Inflammatory macrophage (primary cell): ENCODE measurements at places on chromosomes 11 and 22.

DNA sequence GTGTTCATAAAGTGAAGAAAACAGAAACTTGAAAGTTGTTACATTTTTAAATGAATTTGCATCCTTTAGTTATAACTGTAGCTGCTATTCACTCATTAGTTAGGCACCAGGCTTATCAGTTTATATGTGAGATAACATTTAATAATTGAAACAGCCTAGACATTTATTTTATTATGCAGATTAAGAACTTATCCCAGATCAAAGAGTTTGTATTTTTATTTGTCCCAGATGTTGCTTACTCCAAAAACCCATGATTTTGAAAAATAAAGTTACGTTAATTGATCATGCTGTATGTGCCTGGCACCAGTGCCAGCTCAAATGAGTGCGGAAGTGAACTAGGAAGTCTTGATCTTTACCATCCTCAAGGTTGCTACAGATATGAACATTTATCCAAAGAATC lies 172.7 kb upstream of the CARD18 start:
- no peak for DNase-seq

DNA sequence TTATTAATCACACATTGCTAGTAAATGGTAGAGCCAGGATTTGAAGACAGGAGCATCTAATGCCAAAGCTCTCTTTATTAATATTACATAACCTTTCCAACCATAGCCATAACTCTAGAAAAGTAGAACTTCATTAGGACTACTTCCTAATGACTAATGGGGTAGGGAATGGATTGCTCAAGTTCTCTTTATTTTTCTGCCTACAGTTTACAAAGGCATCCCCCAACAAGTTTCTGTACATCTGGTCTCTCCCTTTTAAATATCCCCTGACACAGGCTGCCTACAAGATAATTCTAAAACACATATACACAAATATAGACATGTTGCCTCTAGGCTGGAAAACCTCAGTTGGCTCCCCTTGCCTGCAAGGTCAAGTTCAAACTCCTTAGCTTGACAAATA lies 534.9 kb downstream of the SOX6 start:
- DNase-seq = peak; percentile 39

DNA sequence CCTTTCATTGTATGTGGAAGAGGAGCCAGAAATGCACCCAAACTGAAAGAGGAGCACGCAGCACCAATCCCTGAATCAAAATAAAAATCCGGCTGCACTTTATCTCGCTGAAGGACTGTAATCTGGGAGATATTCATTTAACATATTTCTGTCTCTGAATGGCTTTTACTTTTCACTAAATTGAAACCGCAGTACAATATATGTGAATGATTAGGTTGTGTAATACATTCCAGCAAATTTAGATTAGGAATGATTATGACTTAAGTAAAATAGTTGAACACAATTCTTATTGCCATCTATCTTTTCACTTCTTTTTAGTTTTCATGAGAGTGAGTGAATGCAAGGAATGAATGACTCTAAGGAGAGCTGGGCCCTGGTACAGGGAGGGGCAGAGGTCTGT lies 232.1 kb downstream of the ST3GAL4 start:
- DNase-seq = no peak

- peak; percentile 35 for DNase-seq
These were observed 67.3 kb upstream of the GRK3 start for GRCh38 chr22:25497181-25497641.

DNA sequence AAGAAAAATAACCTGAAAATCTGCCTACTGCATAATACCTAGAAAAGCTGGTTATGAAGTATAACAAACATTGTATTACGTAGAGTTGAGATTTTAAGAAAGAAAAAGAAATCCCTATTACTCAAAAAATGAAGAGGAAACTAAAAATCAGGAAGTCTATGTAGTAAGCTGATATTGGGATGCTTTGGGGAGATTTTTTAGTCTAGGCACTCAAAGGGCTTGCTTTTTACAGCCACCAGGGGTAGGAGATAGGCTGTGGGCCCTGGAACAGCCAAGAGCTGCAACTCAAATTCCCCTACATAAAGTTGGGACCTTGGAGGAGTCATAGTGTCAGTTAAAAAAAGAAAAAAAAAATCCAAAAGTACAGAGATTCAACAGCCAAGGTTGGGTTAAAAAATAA lies 90.4 kb downstream of the RELT start:
- DNase-seq = peak; percentile 67

- DNase-seq = no peak
These were observed 59.2 kb downstream of the ELFN2 start for GRCh38 chr22:37368058-37368457.

GRCh38 chr11:103532133-103532788 lies 423.0 kb downstream of the DYNC2H1 start:
- DNase-seq = no peak

DNA sequence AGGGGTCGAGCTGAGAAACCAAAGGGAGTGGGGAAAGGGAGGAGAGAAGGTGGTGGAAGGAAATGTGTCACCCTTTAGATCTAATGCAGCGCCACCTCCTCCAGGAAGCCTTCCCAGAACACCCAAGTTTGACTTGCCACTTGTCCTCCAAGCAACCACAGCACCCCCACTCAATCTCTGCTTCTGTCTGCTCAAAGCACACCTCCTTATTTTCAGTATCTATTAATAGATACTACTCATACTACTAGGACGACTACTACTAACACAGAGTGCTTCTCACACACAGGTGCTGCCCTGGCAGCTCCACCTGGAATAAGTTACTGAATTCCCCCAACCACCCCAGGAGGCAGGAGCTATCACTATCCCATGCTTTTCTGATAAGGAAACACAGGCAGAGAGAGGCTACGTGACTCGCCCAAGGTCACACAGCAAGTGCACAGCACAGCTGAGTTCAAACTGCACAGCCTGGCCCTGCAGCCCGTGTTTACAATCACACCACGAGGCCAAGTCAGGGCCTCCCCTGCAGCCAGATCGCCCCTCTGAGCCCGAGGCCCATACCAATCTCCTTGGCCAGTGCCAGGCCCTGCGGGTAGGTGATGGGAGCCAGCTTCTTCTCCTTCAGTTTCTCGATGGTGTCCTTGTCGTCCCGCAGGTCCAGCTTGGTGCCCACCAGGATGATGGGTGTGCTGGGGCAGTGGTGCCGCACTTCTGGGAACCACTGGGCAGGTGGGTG lies 13.2 kb downstream of the RAC2 start:
- DNase-seq = no peak

DNA sequence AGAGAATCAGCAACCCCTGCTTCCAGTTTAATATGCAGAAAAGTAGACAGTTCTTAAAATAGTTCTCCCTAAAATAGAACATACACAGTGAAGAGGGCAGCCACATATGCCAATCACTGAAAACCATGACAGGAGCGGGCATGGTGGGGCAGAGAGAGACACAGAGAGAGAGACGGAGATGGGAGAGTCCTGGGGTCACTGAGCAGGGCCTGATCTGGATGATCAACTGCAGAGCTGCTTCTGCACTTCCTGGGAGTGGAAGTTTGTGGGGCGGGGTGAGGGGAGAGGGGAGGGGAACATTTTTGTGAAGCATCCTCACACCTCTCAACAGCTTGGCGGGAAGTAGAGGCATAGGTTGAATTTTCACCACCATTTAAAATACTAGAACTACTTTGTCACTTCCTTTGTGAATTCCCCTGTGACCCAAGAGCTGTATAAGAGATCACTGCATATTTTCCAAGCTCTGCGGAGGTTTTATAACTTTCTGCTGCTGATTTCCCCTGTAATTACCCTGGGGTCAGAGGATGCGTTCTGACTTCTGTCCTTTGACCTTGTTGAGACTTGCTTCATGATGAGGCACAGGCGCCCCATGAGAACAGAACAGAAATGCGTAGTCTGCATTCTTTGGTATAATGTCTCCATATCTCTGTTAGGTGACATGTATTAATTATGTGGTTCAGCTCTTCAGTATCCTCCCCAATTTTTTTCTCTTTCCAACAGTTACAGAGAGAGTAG lies 419.4 kb downstream of the BRD1 start:
- DNase-seq = no peak

GRCh38 chr11:95849087-95849825 lies 59.0 kb downstream of the CEP57 start:
- peak; percentile 62 for DNase-seq

DNA sequence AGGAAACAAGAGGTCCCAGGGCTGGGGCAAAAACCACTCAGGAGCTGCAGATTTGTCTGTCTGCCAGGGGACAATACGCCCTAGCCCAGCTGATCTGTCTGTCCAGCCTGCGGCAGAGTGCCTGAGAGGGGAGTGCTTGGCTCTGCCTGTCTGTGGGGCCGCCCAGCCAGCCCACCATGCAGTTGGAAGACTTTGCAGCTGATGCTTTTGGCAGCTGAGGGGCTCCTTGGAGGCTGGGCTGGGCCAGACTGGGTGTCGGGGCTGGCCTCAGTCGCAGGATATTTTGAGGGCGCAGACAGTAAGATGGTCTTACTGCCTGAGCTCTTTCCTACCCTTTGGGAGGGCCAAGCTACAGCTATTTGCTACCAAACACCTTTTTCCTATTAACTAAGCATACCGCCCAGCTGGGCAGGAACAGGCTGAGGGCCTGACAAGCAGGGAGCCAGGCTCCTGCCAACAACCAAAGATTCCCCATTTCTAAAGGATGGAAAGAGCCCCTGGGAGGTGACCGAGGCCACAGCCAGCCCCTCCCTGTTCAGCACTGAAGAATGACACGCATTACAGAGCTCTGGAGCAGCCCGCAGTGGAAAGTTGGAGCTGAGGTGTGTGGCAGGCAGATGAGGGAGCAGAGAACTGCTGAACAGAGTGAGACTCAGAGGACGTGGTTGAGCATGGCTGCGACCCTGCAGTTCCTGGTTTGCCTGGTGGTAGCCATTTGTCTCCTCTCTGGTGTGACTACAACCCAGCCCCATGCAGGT lies at the start of gene FAM180B:
FAM180B (plus strand) TSS at position 581 of the 758 bp plus-strand sequence; CDS start at position 672, 91 bp downstream.
- DNase-seq = no peak

DNA sequence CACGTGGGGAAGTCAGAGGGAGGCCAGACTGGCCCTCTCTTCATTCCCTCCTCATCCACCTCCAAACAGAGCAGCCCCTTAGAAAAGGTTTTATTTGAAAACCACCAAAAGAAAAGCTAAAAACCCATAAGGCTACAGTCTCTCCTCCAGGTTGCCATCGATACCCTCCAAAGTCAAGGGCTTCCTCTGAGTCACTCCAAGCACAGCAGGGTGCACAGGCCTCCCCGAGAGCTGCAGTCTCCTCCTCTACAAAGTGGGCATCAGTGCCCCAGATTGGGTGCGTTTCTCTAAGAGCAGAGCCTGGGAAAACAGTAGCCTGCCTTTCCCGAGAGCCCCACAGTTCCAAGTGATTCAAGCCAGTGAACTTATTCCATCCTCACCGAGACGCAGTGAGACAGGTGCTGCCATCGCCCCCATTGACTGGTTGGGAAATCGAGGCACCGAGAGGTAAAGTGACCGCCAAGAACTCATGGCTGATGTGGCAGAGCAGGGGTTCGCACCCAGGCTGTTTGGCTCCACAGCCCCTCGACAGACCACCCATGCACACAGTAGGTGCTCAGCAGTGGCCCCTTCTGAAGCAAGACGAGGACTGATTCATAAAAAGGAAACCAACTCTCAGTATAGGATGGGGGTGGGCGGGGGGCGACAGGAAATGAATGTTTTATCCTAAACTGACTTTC lies 91.7 kb upstream of the SHISAL1 start:
- no peak for DNase-seq

DNA sequence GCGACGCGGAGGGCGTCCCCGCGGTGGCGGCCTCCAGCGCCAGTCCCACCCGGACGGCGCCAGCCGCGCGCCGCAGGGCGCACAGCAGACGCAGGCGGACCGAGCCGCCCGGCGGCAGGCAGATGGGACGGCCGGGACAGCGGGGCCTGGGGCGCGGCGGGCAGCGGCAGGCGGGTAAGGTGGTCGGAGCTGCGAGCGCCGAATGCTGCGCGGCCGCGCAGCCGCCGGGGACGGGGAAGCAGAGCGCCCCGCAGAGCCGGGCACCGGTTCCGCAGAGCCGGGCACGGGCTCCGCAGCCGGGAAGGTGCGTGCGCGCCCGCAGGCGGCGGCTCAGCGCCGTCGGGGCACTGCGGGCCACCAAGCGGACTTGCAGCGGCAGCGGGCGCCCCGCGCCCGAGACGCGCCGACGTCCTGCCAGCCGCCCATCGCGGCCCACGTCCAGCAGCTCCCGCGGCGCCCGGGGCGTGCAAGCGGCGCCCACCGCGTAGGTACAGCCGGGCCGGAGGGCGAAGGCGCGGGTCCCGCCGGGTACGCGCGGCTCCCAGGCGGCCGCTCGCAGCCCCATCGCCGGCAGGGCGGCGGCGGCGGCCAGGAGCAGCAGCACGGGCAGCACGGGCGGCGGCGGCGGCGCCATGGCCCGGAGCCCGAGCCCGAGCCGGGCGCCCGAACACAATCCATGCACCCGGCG lies 739 bp downstream of the CELSR1 start:
- DNase-seq = peak; percentile 30

DNA sequence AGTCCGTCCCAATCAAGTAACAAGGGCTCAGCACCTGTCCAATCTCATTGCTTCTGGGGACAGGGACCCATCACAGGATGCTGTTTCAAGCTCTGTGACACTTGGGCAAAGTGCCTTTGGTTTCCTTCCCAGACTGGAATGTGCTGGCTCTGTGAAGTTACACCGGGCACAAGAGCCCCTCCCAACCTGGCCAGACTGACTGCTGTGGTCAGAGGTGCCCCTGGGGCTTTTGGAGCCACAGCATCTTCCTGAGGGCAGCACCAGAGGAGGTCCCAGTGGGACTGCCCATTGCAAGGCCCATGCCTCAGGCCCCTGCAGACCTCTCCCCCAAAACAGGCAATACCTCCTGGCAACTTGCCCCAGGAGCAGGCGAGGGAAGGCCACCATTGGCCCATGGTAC lies 155.2 kb upstream of the GRK3 start:
- no peak for DNase-seq
